Pulmonary artery endothelial cell (primary cell): ENCODE measurements at places on chromosomes 12 and 14. TPM values are rescaled to one million over a fixed set of nuclear protein-coding genes. Genes with fewer than 3 reads are reported as not detected.

DNA sequence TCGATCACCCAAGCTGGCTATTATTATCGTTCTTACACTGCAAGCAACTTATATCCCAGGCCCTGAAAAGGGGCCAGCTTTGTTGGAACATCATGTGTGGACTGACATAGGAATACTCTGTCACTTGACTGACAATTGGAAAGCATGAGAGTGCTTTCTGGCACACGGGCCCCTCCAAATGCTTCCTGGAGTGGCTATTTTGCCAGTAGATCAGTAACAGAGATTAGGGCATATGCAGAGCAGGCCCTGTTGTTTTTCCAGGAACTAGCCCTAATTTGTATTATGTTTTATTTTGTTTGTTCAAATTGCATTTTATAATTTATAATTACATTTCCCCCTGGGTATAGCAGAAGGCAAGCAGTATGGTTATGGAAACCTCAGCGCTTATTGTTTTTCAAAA is 170.1 kb upstream of the FRMD6 start:
- no peak for DNase-seq

Gene C1QL4
- total RNA-seq = 0.04 and 0.13 TPM in 2 replicates

DNA sequence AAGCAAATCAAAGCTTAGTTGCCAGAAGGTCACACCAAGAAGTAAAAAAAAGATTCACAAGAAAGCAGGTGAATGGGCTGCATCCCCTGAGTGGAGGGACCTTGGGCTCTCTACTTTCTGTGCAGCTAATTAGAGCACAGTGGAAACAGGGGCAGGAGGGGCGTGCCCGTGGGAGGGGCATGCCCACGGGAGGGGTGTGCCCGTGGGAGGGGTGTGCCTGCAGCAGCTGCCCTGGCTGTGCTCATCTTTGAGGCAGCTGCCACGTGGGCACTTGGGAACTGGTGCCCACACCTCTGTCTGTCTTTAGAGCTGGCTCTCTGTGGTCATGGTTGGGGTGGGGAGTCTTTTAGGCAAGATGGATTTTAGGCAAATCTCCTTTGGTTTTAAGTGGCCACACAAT is 60.0 kb downstream of the EML1 start:
- DNase-seq = no peak

Gene CLEC1B
- total RNA-seq = 0.18 TPM in 1 of 2 replicates, not detected in the other

Gene POC1B
- 19.2 and 21.8 TPM in 2 replicates for total RNA-seq

- DNase-seq = no peak
These were observed 140.2 kb downstream of the MED13L start for GRCh38 chr12:116137318-116137717.

DNA sequence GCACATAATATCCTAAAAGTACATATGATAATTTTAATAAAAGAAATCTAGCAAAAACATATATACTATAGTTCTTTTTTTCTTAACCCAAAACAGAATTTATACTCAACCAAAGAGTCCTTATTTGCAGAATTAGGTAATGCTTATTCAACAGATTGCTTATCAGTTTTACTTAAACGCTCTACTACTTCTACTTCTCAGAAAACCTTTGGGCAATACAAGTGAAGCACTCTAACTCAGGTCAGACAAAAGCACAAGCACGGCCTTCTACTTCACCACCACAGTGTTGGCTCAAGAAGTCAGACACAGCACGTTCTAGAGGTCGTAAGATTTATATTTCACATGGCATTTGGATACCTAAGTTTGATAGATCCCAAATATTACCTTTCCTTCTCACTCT is 29.2 kb downstream of the DICER1 start:
- no peak for DNase-seq

DNA sequence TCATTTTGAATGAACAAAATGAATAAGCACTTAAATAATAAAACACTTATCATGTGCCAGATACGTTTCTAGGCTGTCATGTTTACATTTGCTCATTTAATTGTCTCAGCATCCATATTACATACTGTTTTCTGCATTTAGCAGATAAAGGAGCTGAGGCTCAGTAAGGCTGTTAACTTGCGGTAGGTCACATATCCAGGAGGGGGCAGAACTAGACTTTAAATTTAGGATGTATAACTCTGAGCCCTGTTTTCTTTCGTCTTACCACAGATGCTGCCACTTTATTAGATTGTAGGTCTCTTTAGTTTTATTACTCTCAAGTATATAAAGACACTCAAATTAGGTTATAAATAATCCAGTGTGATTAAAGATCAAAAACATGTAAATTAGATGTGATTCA is 17.7 kb downstream of the IRAK4 start:
- DNase-seq = no peak

- DNase-seq = peak; percentile 84
These were observed 142.8 kb downstream of the PAWR start for GRCh38 chr12:79547735-79548609.

DNA sequence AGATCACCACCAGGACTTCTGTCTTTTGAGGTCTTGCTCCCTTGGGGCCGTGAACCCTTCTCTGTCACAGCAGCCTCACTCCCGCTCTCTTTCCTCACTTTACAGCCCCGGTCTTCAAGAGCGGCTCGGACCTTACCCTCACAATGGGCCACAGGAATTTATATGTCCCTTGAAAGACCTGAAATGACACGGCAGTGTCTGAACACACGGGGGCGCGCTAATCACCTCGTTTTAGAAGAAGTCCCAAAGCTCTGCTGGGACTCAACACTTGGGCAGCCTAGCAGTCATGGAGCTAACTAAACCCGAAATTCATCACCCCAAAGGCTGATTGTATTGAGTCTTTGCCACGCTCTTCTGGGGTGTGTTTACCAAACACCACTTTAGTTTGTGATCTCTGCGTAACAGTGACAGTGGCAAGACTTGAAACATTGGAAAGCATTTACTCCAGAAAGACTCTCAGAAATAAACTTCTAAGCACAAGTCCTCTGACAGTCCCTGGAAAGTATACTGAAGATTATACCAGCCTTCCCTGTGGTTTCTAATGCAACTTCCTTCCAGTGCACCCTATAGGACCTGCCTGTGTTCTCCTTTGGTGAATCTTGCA is 29.0 kb downstream of the SERPINA11 start:
- peak; percentile 46 for DNase-seq

Gene RD3L
- not detected in 2 replicates for total RNA-seq

DNA sequence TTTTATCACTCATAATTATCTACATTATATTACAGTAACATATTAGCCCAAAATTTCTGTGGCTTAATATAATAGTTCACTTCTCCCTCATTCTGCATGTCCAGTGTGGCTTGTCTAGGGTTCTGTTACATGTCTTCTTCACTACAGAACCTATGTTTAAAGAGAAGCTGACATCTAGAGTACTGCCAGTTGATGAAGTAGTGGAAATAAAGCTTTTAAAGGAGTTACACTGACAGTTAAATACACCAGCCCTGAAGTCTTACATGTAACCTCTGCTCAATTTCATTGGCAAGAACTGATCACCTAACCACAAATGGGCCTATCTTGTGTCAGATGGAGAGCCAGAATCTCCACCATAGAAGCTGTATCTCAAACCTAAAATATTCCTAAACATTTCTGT is 32.9 kb downstream of the RPS6KA5 start:
- no peak for DNase-seq

Gene LMNTD1
- not detected in 2 replicates for total RNA-seq

Gene CREBL2
- total RNA-seq = 31.5 and 40.3 TPM in 2 replicates

DNA sequence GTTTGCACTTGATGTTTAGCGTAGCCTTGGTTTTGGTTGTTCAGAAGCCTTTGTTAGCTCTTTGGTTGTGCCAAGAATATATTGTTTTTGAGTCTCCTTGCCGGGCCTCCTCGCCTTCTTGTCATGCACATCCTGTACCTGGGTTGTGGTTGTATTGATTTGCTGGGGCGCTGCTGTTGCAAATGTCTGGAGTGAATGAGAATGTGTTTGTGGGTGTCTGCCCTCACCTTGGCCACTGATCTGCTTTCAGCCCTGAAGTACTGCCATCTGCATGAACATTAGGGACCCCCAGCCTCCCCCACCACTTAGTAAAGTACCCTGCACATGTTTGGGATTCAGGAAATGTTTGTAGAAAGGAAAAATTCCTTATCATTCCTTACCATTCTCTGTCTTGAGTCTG is 16.5 kb downstream of the PRKCH start:
- DNase-seq = peak; percentile 67
